ENCODE measurements at places on chromosomes 16 and 17.

DNA sequence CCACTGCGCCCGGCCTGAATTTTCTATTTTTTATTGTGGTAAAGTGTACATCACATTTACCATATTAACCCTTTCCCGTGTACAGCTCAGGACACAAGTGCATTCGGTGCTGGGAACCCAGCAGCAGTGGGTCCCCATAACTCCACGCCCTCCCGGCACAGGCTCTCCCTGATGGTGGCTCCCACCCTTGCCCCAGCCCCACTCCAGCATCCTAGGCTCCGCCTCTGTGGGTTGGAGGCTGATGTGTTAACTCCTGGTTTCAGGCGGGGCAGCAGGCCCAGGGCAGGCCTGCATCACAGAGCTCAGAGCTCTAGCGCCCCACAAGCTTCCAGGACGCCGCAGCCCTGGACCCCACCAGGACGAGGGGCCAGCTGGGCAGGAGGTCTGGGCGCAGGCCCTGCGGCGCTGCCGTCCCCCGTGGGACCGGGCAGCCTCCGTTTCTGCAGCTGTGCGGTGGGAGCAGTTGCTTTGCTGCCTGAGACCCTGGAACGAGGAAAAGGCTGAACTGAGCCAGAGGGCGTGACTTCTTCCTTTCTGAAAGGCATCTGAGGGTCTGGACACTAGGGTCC, 19.6 kb downstream of the ZFPM1 start:
- DNase-seq: no peak

DNA sequence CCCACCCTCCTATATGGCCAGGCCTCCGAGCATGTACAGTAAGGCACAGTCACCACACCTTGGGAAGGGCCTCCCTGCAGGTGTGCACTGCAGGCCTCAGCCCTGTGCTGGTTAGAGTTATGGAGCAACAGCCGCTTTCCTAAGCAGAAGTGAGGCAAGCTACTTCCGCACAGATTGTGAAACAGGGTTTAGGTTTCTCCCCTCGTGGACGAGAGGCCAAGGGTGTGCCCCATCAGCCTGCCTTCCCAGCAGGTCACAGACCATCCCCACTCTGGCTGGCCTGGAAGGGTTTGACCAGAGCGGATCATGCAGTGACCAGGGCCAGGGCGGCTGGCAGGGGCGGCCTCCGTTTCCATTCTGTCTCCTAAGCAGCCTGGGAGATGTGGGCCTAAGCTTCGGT, 4.7 kb downstream of the MSRB1 start:
- DNase-seq: no peak

DNA sequence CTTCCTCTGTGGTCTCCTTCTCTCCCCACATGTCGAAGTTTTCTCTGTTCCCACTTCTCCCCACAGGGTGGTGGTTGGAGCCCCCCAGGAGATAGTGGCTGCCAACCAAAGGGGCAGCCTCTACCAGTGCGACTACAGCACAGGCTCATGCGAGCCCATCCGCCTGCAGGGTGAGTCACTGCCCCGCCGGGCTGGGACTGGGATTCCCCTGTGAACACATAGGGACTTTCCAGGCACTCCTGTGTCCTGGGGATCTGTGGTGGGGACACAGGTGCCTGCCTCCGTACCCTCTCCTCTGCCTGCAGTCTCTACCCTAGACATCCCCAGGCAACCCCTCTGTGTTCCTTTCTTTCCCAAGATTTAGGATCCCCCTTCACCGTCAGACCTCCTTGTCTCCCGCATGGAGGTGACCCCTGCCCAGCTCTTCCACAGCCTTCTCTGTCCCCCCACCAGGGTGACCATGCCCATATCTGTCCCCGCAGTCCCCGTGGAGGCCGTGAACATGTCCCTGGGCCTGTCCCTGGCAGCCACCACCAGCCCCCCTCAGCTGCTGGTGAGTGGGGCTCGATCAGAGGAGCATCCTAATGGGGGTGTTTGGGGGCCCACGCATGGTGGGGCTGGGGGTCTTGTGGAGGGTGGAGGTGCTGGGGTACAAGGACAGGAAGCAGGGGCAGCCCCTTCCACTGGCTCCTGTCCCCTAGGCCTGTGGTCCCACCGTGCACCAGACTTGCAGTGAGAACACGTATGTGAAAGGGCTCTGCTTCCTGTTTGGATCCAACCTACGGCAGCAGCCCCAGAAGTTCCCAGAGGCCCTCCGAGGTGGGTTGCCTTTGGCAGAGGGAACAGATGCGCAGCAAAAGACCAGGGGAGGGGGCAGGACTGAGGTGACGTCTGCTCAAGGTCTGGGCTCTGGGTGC, 5.8 kb downstream of the ITGAM start:
- no peak for DNase-seq

DNA sequence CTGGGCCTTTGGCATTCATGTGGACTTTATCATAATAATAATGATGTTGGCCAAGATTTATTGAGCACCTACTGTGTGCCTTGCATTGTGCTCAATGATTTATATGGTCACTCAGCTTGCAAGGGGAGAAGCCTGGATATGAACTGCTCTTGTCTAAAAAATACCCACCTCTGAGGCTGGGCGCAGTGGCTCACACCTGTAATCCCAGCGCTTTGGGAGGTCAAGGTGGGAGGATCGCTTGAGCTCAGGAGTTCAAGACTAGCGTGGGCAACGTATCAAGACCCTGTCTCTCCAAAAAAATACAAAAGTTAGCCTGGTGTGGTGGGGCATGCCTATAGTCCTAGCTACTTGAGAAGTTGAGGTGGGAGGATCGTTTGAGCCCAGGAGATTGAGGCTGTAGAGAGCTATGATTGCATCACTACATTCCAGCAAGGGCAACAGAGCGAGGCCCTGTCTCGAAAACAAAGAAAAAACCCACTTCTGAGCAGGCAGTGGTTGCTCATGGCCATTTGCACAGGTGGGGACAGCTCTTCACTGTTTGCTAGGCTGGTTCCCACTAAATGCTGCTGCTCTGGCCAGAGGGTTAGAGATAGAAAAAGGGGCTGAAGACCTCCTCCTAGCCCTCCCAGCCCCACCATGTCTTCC, 4.3 kb upstream of the ADGRG1 start:
- DNase-seq: no peak

- DNase-seq: no peak
Observed at GRCh38 chr17:77106874-77107358, 33.9 kb upstream of the SEC14L1 start.

DNA sequence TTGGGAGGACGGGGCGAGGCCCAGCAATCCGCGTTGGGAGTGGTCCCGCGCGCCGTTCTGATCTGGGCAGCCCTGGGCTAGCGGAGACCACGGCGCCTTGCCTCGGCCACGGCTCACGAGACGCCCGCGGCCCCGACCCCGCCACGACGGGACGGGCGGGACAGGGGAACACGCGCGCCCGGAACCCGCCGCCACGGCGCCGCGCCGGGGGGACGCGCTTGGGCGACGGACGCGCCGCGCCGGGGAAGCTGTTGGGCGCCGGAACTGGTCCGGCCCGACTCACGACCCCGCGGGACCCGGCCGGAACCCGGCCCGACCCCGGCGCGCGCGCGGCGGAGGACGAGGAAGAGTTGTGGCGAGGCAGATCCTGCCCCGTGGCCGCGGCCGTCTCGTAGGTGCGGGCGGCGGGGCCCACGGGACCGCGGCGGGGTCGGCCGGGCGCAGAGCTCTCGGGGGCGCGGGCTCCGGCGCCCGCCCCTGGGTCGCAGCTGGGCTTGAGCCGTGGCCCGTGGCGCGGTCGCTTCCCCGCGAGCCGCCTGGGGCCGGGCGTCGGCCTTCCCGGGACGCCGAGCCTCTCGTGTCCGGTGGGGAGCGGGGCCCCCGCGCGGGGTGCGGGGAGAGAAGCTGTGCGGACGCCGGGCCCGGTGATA, at the start of gene ACSF3:
Gene ACSF3 (plus strand): TSS at position 251 of the 650 bp plus-strand sequence. CDS start 6,830 bp downstream, outside the sequence.
- DNase-seq: peak; percentile 55

- no peak for DNase-seq
Observed at GRCh38 chr17:56269556-56270389, 116.5 kb downstream of the ANKFN1 start.

GRCh38 chr16:22739077-22739476, 74.9 kb upstream of the HS3ST2 start:
- peak; percentile 1 for DNase-seq

DNA sequence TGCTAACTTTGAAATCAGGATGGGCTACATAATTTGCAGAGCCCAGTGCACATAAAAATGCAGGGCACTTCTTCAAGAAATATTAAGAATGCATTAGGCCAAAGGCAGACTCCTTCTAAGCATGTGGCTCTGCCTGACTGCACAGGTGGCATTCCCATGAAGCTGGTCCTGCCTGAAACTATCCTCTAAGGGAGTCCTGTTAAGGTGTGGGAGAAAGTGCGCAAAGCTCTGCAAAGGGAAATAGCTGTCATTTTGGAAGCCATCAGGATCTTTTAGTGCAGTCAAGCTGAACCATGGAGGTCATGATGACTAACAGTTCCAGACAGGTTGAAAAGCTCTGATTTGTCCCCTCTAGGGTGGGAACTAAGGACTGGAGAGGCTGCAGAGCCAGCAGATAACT, 41.9 kb upstream of the CRHR1 start:
- no peak for DNase-seq

DNA sequence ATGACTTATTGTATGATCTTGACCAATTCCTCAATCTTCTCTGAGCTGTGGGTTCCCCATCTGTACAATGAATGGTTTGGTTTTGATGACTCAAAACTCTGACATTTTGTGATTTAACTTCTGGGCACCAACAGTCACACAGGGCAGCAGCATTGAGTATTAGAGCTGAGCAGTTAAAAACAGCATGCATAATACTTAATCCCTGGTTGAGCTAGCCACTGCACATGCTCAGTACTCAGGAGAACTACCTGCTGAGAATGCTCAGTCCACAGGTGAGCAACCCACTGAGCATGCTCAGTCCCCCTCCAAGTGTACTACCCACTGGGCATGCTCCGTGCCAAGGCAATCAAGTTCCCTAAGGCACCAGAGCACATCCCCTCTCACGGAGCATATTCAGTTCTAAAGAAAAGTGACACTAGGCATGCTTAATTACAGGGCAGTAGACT, 68.7 kb downstream of the AIPL1 start:
- no peak for DNase-seq

DNA sequence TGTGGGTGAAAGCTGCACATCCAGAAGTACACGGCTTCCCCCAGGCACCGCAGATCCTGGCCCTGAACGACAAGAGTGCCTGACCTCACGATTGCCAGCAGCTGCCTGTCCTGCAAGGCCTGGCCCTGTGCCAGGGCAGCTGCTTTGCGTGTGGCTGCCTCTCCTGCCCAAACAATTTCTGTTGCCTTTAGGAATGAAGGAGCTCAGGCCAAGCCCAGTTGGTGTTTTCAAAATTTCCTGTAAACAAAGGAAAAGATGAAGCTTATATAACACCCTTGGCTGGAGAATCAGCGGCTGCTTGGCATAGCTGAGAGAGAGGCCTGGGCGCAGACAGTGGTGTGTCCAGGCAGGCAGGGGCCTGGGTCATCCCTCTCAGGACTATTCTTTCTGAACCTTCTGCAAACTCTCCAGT, 11.7 kb upstream of the SLC47A2 start:
- peak; percentile 32 for DNase-seq

- no peak for DNase-seq
Observed at GRCh38 chr16:87374313-87374712, 9.3 kb downstream of the FBXO31 start.

GRCh38 chr16:25014500-25015147, 545 bp downstream of the ARHGAP17 start:
- no peak for DNase-seq

GRCh38 chr17:63426917-63427308, 19.2 kb downstream of the CYB561 start:
- DNase-seq: no peak

DNA sequence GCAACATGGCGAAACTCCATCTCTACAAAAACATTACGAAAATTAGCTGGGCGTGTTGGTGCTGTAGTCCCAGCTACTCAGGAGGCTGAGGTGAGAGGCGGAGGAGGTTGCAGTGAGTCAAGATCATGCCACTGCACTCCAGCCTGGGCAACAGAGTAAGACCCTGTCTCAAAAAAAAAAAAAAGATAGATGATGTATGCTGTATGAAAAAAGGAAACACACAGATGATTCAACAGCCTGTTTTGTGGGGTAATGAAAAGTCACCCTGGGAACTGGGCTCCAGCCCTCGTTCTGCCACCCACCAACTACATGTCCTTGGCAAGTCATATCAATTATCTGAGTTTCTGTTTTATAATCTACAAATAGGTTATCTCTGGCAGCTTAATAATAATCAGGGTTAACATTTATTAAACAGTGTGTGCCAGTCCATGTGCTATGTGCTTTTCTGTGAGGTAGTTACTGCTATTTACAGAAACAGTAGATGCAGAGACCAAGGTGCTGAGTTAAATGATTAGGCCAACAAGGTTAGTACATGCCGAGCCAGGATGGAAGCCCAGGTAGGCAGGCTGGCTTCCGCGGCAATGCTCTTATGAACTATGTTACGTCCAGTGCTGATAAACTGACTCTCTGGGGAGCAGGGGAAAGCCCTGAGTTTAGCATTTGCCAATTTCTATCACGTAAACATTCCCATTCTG, 1.1 kb downstream of the G6PC1 start:
- DNase-seq: no peak

DNA sequence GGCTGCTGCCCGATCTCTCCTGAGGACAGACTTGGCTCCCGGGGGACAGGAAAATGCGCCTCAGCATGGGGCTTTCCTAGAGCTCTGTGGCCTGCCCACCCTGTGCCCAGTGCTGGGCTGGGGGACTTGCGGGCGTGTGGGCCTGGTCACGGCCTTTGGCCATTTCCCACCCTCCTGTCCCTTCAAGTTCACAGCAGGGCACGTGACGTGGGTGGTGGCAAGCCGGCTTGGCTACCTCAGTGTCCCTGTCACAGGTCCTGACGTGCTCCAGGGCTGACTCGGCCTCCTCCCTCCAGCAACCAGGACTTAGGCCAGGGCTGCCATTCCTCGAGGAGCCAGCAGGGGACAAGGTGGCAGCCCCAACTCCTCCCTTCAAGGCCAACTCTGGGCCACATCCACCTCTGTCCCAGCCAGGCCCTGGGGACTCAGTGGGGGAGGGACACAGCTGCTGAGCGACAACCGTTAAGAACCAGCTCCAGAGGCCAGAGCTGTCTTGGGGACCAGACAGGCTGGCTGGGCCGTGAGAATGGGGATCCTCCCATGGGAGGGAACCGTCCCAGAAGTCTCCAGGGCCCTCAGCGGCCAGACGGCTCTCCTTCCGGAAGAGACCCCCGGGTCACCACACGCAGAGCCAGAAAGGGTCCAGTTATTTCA, 981 bp upstream of the UNC13D start:
- DNase-seq: no peak

DNA sequence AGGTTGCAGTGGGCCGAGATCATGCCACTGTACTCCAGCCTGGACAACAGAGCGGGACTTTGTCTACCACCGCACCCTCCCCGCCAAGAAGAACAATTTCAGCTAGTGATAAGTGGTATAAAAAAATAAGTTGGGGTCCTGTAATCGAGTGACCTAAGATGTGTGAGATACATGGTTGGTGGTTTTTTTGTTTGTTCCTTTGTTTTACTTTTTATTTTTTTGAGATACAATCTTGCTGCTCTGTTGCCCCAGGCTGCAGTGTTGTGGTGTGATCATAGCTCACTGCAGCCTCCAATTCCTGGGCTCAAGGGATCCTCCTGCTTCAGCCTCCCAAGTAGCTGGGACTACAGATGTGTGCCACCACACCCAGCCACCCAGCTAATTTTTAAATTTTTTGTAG, 58.7 kb downstream of the PITPNC1 start:
- DNase-seq: no peak
